ENCODE measurements at places on chromosomes 2 and 18. TPM values are rescaled to one million over a fixed set of nuclear protein-coding genes. Genes with fewer than 3 reads are reported as not detected.

The UGT1A10 gene
- not detected for total RNA-seq

The IL36G gene
- not detected for total RNA-seq

The TMEM178A gene
- total RNA-seq = 0.55 TPM

The NT5C1B gene
- total RNA-seq = not detected

The SOX11 gene
- total RNA-seq = not detected

The PLGLB2 gene
- total RNA-seq = not detected

DNA sequence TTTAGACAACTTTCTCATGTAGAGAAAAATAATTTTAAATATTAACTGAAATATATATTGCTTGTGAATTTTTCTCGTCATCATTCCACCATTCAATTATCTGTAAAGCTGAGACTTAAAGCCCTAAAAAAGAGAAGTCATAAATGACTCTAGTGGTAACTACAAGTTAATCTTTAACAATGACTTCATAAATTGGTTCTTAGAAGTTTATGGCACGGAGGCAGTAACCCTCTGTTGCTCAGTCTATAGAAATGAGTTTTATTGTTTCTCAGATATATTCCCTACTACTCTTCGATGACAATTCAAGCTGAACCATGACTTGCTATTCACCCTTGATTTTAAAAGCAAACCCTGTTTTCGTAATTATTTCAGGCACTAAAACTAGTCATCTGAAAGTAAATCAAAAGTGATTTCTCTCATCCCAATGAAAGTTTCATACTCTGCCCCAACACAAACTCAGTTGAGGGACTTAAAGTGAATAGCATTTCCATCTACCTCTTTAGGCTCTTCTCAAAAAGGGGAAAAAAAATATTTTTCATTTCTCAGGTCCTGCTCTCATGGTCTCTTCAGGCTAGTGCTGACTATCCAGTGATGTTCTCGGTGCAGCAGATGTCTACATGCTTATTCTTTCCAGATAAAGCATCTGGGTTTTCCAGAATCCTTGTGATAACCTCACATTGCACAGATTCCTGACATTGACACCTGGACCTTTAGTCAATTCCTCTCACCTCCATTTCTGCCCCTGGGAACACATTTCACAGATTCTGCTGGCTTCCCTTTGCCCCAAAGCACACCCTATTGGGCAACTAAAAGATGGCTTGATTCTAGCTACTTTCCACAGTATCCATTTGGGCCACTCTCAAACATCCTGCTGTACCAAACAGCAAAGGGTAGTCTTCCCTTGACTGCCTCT lies 207.8 kb upstream of the LRATD1 start:
- DNase-seq = no peak

DNA sequence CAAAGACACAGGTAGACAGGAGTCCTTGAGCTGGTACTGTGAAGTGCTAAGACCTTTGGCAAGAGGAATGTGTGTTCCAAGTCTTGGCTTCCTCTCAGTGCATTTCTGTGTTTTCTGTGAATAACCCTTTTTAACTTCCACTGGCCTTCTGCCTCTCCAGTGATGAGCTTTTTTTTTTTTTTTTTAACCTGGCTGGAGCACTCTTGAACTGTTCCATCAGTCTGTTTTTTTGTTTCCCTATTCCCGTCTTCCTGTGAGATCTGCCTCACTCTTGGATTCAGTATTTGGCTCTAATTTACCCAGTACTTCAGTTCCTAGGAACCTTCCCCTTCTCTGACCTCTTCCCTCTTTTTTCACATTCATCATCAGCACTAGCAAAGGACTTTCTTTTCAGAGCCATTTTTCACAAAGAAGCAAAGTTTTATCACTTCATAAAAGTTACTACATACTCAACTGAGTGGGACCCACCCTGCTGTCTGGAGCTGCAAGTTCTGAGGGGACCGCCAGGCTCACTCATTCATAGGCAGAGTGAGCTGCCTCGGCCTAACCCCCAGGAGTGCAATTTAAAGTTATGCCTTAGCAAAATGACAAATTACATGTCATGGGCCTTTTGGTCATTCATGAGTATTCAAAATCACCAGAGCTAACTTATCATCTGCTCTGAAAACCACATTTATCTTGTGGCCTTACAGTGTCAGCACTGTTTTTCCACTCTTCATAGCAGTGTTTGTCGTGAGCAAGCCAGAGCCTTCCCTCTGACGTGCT lies 126.9 kb upstream of the DAPL1 start:
- DNase-seq = no peak

GRCh38 chr18:77969972-77970371 lies 720.3 kb downstream of the GALR1 start:
- DNase-seq = no peak

GRCh38 chr2:151098841-151099240 lies 162.8 kb downstream of the RBM43 start:
- DNase-seq = no peak

GRCh38 chr2:16067866-16068551 lies 127.7 kb downstream of the MYCN start:
- DNase-seq = no peak

- no peak for DNase-seq
Measured at GRCh38 chr2:105875241-105875640, 130.5 kb downstream of the NCK2 start.

GRCh38 chr2:79994161-79994560 lies 310.4 kb downstream of the LRRTM1 start:
- DNase-seq = no peak

DNA sequence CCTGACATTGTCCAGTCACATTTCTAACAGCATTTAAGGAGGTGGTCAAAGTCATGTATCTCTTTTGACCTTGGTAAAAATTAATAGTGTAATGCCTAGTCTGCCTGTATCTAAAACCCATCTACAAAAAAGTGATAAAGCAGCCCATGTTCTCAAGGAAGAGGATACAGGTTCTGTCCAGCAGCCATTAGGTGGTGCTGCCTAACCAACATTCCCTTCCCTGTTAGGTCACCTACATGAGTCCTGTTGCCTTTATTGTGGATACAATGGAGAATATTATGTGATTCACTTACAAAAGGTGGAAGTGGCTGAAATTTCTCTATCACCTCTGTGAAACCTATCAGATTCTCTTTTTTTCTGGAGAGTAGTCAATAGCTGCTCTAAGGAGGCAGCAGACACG lies 52.5 kb downstream of the AQP4 start:
- peak; percentile 22 for DNase-seq

DNA sequence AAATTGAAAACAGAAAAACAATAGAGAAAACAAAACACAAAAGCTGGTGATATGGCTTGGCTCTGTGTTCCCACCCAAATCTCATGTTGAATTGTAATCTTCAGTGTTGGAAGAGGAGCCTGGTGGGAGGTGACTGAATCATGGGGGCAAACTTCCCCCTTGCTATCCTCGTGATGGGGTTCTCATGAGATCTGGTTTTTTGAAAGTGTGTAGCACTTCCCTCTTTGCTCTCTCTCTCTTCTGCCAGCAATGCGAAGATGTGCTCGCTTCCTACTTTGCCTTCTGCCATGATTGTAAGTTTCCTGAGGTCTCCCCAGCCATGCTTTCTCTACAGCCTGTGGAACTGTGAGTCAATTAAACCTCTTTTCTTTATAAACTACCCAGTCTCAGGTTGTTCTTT lies 112.3 kb upstream of the UXS1 start:
- no peak for DNase-seq

GRCh38 chr2:218019411-218020060 lies 16.7 kb upstream of the TNS1 start:
- DNase-seq = no peak

DNA sequence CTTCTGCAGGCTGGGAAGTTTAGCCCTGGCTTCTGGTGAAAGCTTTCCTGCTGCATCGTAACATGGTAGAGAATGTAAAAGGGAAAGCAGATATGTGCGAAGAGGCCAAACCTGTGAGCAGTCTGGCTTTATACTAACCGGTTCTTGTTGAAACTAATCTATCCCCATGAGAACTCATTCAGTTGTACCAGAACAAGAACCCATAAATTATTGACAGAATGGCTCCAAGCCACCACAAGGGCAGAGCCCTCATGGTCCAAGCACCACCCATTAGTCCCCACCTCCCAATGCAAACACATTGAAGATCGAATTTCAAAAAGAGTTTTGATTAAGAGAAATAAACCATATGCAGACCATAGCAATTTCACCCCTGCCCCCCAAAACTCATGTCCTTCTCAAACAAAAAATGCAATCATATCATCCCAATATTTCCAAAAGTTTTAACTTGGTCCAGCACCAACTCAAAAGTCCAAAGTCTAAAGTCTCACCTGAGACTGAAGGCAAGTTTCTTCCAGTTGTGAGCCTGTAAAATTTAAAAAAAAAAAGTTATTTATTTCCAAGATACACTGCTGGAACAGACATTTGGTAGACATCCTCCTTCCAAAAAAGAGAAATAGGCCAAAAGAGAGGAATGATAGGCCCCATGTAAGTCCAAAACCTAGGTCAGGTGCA lies 318.9 kb downstream of the CNTNAP5 start:
- no peak for DNase-seq

- peak; percentile 53 for DNase-seq
Measured at GRCh38 chr2:121974897-121975661, 219.6 kb downstream of the TSN start.

DNA sequence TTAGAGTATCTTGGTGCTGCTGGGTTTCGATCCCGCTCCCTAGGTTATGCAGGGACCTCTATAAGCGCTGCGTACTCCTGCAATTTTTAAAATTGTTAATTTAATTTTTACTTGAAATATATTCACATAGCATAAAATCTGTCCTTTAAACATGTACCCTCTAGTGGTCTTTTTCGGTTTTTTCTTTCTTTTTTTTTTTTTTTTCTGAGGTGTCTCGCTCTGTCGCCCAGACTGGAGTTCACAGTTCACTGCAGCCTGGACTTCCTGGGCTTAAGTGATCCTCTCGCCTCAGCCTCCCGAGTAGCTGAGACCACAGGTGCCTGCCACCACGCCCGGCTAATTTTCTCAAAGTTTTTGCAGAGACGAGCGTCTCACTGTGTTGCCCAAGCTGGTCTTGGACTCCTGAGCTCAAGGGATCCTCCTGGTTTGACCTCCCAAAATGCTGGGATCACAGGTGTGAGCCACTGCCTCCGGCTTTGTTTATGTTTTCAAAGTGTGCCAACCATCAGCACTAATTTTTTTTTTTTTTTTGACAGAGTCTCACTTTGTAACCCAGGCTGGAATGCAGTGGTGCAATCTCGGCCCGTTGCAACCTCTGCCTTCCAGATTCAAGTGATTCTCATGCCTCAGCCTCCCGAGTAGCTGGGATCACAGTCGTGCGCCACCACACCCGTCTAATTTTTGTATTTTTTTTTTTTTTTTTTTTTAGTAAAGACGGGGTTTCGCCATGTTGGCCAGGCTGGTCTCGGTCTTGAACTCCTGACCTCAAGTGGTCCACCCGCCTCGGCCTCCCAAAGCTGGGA lies 585 bp upstream of the MOB1A start:
- peak; percentile 9 for DNase-seq

DNA sequence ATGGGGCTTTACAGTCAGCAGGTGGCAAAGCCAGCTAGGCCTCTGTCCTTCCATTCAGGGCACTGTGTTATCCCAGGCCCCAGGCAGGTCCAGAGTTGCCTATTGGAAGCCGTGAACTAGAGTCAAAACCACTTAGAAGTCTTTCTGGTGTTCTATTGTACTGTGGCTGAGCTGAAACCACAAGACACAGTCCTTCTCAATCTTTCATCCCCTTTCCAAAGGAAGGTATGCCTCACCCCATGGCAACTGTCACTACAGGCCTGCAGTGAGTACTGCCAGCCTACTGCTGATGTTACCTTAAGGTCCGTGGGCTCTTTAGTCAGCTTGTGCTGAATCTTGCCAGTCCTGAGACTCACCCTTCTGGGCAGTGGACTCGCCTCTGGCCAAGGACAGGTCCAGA lies 181.6 kb downstream of the GULP1 start:
- no peak for DNase-seq

- no peak for DNase-seq
Measured at GRCh38 chr18:21203542-21204241, 38.3 kb upstream of the GREB1L start.

Data from activated naive CD4-positive, alpha-beta T cell treated with anti-CD3 and anti-CD28 coated beads for 36 hours (primary cell).